ELR (cell line): ENCODE measurements at places on chromosomes 11 and 22.
A peak's percentile ranks its signal among the peaks of the same experiment; 100 is the strongest.

GRCh38 chr22:38347944-38348750, 30.9 kb upstream of the CSNK1E start:
- DNase-seq: peak; percentile 83

GRCh38 chr11:30921811-30922210, 335.7 kb upstream of the MPPED2 start:
- DNase-seq: no peak

- DNase-seq: no peak
These were observed 2.1 kb downstream of the TP53AIP1 start for GRCh38 chr11:128940603-128941002.

DNA sequence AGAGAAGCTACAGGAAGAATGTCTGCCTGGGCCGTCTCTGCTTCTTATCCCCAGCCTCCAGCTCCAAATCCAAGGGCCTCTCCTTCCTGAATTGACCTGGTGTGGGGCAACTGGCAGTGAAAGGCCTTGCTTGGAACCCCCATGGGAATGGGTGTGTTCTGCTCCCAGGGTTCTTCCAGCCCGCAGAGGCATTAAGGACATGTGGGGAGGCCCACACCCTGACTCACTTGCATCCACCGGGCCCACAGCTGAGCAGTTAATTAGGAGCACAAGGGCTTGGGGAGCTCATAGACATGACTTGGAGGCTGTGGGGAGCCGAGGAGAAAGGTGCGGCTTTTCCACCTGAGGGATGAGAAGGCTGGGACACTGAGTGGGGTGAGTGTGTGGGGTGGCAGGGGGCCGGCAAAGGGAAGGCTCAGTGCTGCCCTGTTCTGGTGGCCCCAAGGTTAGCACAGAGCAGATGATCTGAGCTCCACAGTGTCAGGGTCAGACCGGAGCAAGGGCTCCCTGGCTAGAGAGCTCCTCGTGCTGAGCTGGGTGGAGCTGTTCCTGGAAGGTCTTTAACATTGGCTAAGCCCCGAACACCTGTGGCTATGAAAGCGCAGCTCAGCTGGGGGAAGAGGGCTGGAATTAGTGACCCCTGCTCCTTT, 64.5 kb upstream of the NECTIN1 start:
- DNase-seq: no peak

GRCh38 chr11:14905104-14906033, 13.3 kb upstream of the CYP2R1 start:
- DNase-seq: no peak

DNA sequence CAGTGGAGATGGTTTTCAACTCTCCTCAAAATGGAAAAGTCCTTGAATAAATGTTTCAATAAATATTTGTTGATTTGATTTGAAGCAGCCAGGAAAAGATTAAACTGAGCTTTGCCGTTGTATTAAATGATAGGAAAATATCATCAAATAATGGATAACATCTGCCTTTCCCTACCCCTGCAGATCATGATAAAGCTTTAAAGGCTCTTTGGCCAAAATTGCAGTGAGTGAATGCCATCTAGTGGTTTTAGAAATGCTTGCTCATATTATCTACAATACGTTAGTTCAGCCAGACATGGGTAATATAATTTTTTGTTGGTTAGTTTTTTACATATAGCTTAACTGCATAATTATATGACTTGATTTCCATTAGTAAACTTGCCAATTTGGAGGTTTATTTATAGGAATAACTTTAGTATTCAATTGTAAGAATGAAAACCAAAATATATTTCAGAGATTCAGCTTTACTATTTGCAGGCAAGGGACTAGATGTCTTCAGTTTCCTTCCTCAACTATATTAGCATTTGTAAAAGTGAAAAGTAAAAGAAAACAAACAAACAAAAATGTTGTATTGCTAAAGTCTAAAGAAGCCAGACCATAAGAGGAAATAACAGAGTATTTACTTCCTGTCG, 159.2 kb downstream of the MSANTD4 start:
- peak; percentile 69 for DNase-seq

DNA sequence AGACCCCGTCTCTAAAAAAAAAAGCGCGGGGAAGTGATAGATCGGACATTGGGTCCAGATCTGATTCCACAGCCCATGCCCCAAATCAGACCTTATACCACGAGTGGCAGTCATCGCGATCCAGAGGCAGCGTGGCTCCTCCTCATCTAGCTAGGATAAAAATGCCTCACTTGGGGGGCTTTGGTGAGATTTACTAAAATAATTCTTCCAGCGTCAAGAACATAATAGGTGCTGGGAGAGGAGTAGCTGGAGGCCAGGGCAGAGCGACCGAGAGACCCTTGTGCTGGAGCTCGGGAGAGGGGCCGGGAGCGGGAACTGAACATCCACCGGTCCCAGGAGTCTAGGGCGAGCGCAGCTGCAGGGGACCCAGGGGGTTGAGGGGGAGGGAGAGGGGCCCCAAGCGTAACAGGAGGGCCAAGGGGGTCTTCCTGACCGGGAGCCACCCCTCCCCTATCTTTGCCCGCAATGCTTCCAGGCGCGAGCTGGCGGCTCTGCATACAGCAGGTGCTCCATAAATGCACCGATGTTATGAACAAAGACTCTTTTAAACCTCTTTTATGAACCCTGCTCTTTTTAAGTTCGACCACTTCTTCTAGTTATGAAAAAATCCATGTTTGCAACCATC, 823 bp upstream of the CPT1A start:
- no peak for DNase-seq

DNA sequence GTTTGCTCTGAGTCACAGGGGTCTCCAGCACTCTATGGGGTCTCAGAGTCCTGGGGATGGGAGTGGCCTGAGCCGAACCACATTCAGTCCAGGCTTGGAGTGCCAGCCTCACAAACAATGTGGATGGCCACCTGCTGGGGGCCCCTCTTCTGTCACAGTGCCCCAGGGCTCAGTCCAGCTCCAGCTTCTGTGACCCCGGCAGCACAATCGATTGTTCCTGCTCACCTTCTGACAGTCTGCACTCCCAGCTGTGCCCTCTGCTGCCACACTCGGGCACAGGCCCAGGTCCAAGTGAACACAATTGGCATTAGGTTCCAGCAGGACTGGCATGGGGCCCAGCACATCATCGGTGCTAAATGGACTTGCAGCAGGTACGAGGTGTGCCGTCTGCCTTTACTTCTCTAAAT, 84.8 kb downstream of the TP53I11 start:
- DNase-seq: no peak

GRCh38 chr22:38638728-38639127, 17.5 kb downstream of the FAM227A start:
- DNase-seq: no peak

GRCh38 chr11:66045177-66045639, 3.8 kb downstream of the GAL3ST3 start:
- peak; percentile 83 for DNase-seq

DNA sequence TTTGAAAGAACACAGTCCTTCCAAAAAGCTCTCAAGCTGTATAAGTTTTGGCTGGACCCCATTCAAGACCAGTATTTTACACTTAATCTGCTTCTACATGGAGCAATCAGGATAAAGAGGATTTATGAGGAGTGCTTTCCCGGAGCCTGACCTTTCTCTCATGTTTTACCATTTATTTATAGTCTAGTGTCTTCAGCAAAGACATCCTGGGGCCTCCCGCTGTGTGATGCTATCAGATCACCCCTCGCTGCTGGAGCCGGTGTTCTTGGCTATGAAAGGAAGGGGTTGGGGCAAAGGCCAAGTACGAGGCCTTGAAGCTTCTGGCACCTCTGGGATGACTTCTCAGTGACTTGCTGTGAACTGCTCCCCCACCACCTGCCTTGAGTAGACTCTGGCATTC, 189.6 kb downstream of the ADAMTS15 start:
- no peak for DNase-seq

GRCh38 chr11:33742249-33742851, 6.1 kb upstream of the CD59 start:
- peak; percentile 65 for DNase-seq

GRCh38 chr11:125903711-125904659, at the start of gene DDX25:
DDX25 (plus strand) TSS chr11:125904508; CDS start chr11:125904518, 10 bp downstream.
- no peak for DNase-seq

GRCh38 chr11:12173111-12173510, 62.7 kb downstream of the MICAL2 start:
- DNase-seq: no peak

- peak; percentile 76 for DNase-seq
These were observed 15.5 kb upstream of the UPK3A start for GRCh38 chr22:45268958-45269844.

GRCh38 chr22:24421428-24421931, 5.9 kb upstream of the ADORA2A start:
- DNase-seq: peak; percentile 44

DNA sequence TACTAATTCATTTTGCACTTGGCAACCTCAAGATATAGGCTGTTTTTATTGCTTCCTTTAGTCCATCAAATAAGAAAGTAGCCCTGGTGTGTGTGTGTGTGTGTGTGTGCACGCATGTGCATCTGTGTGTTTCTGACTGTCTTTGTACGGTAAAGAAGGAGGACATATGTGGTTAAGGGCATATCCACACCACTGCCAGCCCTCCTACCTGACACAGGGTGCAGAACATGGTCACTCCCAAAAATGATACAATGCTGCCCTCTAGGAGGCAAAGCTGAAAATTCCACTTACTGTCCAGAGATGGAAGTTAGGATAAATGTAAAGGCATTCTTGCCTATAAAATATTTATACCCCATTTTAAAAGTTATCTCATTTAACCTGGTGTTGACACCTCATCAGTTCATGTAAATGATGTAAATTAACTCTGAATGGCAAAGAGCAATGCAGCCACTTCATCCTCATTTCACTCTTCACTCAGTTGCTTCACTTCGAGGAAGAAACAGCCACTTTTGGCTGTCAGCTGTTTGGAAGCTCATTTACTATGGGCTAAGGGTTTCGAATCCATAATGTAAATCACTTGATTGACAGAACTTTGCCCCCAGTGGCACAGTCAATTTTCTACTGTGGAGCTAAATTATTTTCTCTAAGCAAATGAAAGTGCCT, 83.1 kb upstream of the MTNR1B start:
- DNase-seq: peak; percentile 38

DNA sequence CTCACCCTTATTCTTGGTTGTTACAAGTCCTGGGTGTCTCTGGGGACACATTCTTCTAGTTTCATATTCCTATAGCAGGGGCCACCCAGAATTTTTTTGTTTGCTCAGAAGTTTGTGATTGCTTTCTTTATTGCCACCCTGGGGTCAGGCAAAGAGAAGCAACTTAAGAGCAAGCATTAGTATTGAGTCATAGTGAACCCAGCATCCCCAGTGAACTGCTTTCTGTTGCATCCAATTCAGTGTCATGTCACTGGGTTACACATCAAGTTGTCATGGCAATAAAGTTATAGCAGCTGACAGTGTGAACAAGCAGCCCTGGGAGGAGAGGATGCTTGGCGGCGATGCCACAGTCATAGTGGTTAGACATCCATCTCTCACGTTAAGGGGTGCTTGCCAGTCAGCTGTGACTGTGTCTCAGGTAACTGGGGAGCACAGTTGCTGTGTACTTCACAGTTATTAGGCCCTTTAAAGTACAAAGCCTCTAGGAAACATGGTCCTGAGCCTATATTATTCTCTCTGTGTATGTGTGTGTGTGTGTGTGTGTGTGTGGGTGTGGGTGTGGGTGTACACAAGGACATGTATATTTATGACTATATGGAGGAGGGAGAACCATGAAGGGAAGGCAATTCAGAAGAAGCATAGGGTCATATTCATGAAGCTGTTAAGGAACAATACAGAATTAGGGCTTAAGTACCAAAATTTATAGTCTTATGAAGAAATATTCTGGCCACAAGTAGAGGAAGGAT, 52.5 kb downstream of the TRIM44 start:
- peak; percentile 60 for DNase-seq

- no peak for DNase-seq
These were observed 23.1 kb downstream of the DDIAS start for GRCh38 chr11:82924522-82925224.

- DNase-seq: peak; percentile 79
These were observed 115.9 kb upstream of the CCDC179 start for GRCh38 chr11:22976146-22976545.

DNA sequence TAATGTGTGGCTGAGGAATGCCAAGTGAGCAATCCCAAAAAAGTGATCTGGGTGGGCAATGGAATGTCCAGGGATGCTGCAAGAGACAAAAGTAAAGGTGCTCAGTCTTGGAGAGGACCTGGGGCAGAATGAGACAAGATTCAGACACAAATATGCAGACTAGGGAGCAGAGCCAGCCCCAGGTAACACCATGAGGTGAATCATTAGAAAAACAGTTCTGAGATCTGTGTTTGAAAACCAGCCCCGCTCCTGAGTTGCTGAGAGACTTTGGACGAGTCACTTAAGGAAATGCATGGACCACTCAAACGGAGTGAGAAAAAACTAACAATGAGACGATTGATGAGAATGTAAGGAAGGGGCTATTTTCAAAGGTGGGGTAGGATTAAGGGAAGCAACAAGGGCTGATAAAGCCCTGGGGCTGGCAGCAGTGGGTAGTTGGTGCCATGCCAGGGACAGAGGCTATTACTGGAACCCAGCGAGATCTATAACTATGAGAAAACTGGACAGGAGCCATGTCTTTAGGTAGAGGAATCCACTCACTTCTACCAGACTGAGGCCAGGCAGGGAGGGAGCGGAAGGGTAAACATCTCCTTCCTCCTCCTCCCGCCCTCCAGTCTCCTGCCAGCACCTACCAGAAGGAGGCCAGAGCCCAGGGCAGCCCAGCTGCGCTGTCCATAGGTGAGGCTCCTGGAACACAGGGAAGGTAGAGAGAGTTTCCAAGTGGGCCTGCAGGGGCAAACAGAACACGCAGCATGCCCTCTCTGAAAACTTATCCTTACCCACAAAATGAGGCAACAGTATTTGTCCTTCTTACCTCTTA, 130.4 kb upstream of the TEAD1 start:
- DNase-seq: peak; percentile 52

DNA sequence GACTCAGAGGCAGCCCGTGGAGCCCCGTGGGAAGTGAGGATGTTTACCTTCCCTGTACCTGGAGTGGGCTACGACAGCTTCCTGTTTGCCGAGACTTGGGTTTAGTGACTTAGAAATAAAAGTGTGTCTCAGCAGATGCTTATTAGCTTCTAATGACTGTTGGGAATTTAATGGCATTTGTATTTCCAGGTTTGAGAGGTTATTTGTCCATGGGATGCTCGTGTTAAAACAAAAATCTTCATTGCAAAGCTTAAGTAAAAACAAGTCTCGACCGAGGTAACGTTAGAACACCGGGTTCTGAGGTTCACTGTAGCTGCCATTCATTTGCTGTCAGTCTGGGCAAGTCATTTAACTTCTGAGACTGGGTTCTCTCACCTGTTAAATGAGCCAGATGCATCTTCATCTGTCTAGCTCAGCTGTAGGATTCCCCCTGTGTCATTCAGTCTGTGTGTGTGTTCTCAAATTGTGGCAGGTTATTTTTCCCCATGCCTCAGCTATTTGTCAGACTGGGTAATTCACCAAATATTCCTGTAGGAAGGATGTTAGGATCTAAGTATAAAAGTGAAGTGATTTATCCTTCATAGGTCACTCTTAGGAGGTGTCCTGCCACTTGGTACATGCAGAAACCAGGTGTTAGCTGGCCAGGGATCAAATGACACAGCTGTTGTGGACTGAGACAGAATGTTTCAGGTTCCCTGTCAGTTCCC, 791 bp downstream of the EI24 start:
- peak; percentile 37 for DNase-seq

GRCh38 chr22:36781656-36782627, 6.0 kb upstream of the IFT27 start:
- peak; percentile 95 for DNase-seq
